ENCODE measurements at places on chromosomes 1 and 21. TPM values are rescaled to one million over a fixed set of nuclear protein-coding genes. Genes with fewer than 3 reads are reported as not detected.

DNA sequence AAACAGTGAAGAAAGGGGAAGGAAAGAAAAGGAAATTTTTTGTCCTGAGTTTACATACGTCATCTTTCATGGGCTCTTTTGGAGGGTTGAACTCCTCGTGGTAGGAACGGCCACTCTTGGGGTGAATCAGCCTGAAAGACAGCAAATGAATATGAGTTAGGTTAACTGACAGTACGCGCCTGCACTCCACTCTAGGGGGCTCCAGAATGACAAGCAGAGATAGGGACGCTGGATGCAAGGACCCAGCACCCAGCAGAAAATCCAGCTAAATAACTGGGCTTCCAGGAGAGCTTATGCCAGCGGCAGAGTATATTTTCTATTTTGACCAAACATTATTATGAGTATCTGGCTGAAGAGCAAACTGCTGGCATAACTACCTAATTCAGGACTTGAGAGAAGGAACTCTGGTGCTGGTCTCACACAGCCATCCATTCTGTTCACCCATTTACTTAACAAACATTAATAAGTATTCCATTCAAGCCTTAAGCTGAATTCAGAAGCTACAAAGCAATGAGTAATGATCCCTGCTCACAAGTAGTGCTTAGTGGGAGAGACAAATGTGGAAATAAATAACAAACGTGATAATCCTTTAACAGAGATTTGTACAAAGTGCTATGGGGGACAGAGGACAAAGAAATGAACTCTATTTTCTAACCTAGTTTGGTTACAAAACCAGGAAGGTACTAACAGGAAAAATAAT is 22.1 kb downstream of the AK2 start:
- H3K27me3 ChIP-seq = no peaks in the 10 kb centered on the region
- DNase-seq = no peak
- H3K4me1 ChIP-seq = peaks cover 3% of the 10 kb centered on the region
- peaks cover 12% of the 10 kb centered on the region for H3K36me3 ChIP-seq

- no peak overlapping the region for H3K27ac ChIP-seq
- peaks cover 2% of the 10 kb centered on the region for H3K4me1 ChIP-seq
- DNase-seq = no peak
- no peak overlapping the region for H3K4me3 ChIP-seq
- no peaks in the 10 kb centered on the region for H3K27me3 ChIP-seq
Measured at GRCh38 chr1:183654706-183655105, 1.6 kb upstream of the APOBEC4 start.

GRCh38 chr1:111503585-111504060 is at the start of the genes ADORA3 and TMIGD3:
Gene ADORA3 (minus strand): TSS chr1:111503633. CDS start chr1:111503354, 279 bp downstream.
Gene TMIGD3 (minus strand): TSS chr1:111503633. CDS start chr1:111503354, 279 bp downstream.
- H3K36me3 ChIP-seq = no peaks in the 10 kb centered on the region
- H3K4me1 ChIP-seq = peaks cover 9% of the 10 kb centered on the region
- no peak within 1 kb of the TSS for H3K27ac ChIP-seq
- peaks cover 11% of the 10 kb centered on the region for H3K27me3 ChIP-seq
- H3K4me3 ChIP-seq = no peak within 1 kb of the TSS
- no peak for DNase-seq

DNA sequence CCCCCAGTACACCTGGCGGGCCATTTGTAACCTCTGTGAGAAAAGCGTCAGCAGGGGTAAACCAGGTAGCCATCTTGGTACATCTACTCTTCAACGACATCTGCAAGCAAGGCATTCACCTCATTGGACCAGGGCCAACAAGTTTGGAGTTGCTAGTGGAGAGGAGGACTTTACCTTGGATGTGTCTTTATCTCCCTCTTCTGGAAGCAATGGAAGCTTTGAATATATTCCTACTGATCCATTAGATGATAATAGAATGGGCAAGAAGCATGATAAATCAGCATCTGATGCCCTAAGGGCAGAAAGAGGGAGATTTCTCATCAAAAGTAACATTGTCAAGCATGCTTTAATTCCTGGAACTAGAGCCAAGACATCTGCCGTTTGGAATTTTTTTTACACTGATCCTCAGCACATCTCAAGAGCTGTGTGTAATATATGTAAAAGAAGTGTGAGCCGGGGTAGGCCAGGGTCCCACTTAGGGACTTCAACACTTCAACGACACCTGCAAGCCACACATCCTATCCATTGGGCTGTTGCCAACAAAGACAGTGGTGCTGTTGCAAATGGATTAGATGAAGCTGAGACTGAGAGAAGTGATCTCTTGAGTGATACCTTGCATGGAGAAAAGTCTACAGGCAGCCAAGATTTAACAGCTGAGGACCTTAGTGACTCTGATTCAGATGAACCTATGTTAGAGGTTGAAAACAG is 2.7 kb downstream of the ZBED6 start:
- H3K36me3 ChIP-seq = peaks cover 5% of the 10 kb centered on the region
- no peaks in the 10 kb centered on the region for H3K27me3 ChIP-seq
- H3K4me3 ChIP-seq = no peak overlapping the region
- peaks cover 8% of the 10 kb centered on the region for H3K4me1 ChIP-seq
- DNase-seq = no peak
- H3K27ac ChIP-seq = no peak overlapping the region

DNA sequence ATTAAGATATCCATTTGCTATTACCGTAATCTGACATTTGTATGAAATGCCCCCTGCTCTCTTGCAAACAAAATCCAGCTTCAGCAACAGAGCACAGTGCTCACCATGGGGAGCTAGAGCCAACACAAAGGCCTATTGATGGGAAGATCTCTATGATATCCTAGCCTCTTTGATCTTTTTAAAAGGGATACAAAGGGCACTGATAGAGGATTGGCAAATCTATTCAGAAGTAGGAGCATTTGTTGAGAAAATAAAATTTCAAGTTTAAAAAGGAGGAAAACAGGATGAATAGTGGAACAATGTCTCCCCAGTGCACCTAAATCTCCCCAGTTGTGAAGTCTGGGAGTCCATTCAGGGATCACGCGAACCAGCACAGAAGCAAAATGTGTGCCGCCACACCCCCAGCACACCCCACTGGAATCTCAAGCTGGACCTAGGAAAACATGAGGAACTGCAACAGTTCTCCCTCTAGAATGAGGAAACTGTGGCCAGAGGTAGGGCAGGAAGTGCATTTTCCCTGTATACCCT is 32.2 kb downstream of the MRAP start:
- no peaks in the 10 kb centered on the region for H3K4me1 ChIP-seq
- H3K36me3 ChIP-seq = peaks cover 15% of the 10 kb centered on the region
- H3K27ac ChIP-seq = no peak overlapping the region
- H3K4me3 ChIP-seq = no peak overlapping the region
- DNase-seq = no peak

FCRL6 gene
- not detected for total RNA-seq

DDR2 gene
- 303 TPM for total RNA-seq

RBM11 gene
- total RNA-seq = 0.17 TPM

Data from fibroblast of lung (primary cell).